ENCODE measurements at places on chromosomes 7 and 10.

DNA sequence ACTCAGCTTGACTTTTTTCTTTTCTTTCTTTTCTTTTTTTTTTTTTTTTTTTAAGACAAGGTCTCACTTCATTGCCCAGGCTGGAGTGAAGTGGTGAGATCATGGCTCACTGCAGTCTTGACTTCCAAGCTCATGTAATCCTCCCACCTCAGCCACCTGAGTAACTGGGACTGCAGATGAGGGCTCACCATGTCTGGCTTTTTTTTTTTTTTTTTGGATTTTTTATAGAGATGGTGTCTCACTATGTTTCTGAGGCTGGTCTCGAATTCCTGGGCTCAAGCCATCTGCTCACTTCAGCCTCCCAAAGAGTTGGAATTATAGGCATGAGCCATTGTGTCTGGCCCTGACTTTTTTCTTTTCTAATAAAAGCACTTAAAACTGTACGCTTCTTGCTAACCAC is 358.2 kb upstream of the IGFBP3 start:
- no peak for DNase-seq

DNA sequence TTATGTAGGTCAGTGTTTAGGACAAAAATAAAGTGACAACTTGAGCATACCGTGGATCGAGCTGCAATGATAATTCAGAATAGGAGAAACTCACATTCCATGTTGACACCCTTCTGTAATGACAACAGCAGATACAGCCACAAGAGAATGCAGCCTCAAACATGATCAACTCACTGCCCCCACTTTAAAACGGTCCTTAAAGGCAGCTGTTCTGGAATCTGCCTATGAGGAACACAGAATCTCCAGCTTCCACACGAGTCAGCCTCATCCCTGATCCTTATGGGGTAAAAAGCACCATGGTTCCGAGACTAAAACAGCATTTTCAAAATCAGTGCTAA is 32.5 kb upstream of the DAGLB start:
- DNase-seq = peak; percentile 81

- DNase-seq = no peak
Measured at GRCh38 chr7:67653856-67654454, 657.3 kb downstream of the TYW1 start.

- DNase-seq = no peak
Measured at GRCh38 chr10:77212632-77213031, 425.0 kb downstream of the KCNMA1 start.

GRCh38 chr7:24967696-24968095 is 12.3 kb downstream of the OSBPL3 start:
- DNase-seq = no peak

DNA sequence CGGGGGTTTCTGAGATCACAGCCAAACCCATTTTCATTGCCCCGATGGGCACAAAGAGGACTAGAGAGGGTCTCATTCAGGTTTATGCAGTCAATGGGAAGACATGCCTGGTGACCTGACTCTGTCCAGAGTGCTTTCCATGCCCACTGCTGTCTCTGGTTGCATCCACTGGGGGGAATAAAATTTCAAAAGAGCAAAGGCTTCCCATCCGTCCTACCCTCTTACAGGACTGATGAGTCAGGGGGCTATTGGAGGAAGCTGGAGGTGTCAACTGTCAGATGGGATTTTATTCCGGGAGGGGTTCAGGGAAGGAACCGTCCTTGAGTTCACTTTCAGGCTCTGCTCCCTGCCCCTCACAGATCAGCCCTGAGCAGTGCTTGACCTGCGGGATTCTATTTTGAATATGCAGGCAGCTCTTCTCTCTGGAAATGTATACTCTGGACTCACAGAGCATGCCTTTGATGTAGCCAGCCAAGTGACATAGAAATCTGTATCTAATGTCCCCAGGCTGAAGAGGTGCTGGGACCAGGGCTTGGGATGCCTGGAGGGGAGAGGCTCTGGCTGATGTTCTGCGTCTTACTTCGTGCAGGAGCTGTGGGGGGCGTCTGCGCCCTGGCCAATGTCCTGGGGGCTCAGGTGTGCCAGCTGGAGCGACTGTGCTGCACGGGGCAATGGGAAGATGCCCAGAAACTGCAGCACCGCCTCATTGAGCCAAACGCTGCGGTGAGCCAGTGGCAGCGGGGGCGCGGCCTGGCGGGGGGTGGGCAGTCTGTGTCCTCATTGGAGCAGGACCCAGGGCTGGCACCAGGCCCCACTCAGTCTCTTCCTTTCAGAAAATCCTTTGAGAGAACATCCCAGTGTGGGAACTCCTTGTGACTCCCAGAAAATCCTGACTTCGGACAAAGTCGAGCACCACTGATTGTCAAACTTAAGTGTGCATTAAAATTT is 12.0 kb downstream of the C10orf62 start:
- DNase-seq = no peak

- no peak for DNase-seq
Measured at GRCh38 chr10:24834869-24835268, 111.2 kb upstream of the ARHGAP21 start.

- DNase-seq = no peak
Measured at GRCh38 chr10:35206274-35206673, 79.6 kb downstream of the CREM start.

DNA sequence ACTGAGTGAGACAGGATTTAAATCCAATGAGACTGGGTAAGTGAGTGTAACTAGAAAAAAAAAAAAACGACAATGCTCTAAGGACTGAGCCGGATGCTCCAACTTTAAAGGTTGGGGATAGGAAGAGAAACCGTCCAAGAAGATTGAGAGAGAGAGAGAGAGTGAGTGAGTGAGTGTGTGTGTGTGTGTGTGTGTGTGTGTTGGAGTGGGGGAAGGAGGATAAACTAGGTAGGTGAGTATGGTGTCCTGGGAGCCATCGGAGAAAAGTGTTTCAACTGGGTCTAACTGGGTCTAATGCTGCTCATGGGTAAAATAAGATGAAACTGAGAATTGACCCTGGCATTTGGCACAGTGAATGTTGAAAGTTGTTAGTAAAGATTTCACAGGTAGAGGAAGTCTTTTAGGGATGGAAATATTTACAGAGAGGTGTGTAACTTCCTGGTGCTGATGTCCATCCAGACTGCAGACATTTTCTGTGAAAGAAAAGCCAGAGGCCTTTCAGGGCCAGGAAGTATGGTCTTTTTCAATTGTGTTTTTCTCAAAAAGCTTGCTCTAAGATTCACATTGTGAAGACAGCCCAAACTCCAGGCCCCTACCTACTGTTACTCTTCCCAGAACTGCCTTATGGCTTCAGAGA is 14.2 kb downstream of the ENTPD1 start:
- DNase-seq = no peak

DNA sequence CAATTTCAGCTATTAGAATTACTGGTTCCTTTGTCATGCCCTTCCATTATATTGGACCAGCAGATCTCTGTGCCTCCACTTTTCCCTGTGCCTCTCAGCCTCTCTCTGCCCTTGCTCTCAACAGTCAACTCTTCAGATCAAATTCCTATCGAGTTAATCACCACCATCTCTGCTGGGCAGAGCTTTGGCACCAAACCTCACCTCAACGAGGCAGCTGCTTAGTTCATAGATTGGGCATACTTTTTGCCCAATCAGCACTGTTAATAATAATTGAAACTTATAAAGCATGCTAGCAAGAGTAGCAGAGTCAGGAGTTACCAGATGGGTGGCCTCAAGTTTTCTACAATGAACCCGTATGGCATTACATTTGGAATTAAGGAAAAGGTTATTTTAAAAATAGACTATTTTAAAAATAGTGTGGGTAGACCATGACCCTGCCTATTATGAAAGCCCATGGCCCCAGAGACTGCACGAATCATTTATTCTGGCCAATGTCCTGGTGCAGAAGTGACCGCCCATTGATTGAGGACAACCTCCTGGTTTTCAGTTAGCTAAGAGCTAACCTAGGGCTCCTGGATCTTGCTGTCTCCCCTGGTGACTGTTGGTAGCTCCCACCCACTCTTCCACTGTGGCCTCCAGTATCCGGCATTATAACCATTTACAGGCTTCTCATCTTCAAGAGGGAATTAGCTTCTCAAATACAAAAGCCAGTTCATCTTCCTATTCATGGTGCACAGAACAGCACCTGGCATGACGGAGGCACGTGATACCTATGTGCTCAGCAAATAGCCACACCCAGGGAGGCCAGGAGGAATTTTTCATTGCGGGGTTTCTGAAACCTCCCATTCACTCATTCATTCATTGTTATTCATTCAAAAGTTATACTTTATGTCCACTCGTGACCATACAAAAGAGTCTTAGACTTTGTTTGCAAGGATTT is 265.4 kb downstream of the INHBA start:
- DNase-seq = peak; percentile 82

DNA sequence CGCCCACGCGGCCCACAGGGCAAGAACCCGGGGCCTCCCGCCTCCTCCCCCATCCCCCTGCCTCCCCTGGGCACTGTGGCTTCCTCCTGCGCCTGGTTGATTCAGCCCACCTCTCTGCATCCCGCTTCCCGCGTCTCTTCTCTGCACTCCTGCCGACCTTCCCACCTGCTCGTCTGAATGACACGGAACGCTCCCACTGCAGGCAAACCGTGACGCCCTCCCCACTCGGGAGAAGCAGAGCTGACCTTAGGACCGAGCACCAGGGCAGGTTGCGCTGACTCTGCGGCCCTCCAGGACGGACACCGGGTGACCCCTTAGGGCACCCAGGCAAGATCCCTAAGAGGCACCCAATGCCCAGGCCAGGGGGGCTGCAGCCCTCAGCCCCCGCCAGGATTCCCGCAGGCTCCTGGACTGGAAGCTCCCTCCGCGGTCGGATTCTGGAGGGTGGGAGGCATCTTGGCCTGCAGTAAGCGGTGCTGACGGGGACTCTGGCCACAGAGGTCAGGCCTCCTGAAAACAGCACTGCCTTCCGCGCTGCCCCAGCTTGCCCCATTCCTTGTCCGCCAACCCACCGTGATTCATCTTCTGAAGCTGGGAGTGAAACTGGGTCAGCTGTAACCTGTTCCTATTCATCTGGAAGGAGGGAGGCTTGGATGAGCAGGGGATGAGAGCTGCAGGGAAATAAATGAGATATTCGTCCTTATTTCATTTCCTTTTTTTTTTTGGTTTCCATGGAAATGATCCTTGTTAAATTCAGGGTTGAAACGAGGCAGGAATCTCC is 990 bp downstream of the CALML3 start:
- no peak for DNase-seq

GRCh38 chr10:95375418-95375817 is 84.6 kb upstream of the PDLIM1 start:
- DNase-seq = no peak

- DNase-seq = peak; percentile 35
Measured at GRCh38 chr10:104337521-104337984, 712 bp downstream of the ITPRIP start.

DNA sequence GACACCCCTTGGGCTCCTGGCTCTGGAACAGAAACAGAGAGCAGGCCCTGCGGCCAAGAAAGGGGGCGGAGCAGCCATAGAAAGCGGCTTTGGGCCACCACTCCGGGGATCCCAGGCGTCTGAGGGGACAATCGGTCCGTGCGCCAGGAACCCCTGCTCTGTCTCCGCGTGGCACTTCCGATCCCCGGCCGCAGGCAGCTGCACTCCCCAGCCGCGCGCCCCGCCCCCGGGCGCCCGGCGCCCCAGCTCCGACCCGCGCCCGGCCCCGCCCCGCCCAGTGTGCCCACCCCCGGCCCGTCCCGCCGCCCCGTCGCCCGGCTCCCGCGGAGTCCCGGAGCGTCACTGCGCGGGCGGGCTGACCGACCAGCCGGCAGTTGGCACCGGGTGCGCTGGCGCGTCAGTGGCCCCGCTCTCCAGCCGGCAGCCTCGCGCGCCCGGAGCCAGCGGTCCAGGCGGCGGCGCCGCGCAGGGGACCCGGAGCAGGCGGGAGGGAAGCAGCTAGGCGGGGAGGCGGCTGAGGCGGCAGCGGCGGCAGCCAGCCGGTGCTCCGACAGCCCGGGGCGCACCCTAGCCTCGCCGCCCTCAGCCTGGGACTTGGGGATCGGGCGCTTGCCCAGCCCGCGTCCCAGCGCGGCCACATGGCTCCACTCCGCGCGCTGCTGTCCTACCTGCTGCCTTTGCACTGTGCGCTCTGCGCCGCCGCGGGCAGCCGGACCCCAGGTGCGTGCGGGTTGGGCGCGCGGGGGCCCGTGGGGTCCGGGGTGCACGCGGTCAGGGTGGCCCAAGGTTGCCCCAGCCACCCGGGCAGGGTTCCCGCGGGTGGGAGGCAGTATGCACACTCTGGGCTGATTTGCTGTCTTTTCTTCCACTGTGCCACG is at the start of gene ADAMTS14:
Gene ADAMTS14 (plus strand): TSS at position 342 of the 878 bp plus-strand sequence. CDS start 297 bp downstream, at position 639.
- DNase-seq = peak; percentile 92

DNA sequence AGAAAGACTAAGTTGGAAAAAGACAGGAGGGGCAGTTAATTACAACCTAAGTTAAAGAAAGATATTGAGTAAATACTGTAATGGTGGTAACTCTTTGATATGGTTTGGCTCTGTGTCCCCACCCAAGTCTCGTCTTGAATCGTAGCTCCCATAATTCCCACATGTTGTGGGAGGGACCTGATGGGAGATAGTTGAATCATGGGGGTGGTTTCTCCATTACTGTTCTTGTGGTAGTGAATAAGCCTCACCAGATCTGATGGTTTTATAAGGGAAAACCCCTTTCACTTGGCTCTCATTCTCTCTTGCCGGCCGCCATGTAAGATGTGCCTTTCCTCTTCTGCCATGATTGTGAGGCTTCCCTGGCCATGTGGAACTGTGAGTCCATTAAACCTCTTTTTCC is 143.8 kb downstream of the GRK5 start:
- DNase-seq = no peak
